Iris pigment epithelial cell (primary cell): ENCODE measurements at places on chromosomes 2 and 18.

- peak; percentile 23 for DNase-seq
Measured at GRCh38 chr2:200509235-200509611, 645 bp downstream of the KCTD18 start.

DNA sequence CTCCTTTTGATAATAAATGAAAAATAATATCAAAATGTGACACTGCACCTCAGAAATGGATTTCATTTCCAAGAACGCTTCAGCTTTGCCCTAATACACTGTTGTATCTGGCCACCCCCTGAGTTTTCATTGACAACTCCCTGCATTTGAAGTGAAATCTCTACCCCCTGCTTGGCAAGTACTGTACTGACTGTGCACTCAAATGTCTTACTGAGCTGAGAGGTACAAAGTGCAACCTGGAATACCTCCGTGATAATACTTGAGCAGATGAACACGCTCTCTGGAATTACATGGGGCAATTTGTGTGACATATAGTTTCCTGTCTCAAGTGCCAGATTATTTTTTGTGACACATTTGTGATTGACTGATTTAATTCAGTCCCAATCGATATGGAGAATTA lies 231.1 kb downstream of the LRP1B start:
- DNase-seq: no peak

DNA sequence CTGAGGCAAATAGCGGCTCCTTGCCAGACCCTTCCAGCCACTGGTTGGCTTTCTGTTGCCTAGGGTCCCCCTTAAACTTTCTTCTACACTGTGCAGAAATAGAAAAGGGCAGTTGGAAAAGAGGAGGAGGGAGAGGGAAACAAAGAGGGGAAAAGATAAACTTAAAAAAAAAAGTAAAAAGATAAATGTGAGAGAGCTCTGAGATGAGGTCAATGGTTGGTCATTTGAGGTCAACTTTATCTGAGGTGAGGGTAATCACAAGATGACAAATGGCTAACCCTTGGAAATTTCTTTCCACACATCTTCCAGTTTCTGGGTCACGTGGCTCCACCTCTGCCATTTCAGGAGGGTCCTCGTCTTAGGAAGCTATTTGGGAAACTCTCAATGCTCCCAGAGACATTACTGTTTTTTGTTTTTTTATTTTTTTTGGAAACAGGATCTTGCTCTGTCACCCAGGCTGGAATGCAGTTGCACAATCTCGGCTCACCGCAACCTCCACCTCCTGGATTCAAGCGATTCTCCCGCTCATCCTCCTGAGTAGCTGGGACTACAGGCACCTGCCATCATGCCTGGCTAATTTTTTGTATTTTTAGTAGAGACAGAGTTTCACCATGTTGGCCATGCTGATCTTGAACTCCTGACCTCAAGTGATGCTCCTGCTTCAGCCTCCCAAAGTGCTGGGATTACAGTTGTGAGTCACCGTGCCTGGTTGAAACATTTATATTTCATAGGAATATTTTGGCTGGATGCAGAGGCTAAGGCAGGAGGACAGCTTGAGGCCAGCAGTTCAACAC lies 199.9 kb downstream of the TGIF1 start:
- DNase-seq: peak; percentile 67

- no peak for DNase-seq
Measured at GRCh38 chr18:23569299-23570063, 16.8 kb downstream of the NPC1 start.

GRCh38 chr18:3037423-3037915 lies 24.5 kb upstream of the LPIN2 start:
- peak; percentile 90 for DNase-seq

- peak; percentile 58 for DNase-seq
Measured at GRCh38 chr2:3789256-3789655, 85.9 kb downstream of the DCDC2C start.

DNA sequence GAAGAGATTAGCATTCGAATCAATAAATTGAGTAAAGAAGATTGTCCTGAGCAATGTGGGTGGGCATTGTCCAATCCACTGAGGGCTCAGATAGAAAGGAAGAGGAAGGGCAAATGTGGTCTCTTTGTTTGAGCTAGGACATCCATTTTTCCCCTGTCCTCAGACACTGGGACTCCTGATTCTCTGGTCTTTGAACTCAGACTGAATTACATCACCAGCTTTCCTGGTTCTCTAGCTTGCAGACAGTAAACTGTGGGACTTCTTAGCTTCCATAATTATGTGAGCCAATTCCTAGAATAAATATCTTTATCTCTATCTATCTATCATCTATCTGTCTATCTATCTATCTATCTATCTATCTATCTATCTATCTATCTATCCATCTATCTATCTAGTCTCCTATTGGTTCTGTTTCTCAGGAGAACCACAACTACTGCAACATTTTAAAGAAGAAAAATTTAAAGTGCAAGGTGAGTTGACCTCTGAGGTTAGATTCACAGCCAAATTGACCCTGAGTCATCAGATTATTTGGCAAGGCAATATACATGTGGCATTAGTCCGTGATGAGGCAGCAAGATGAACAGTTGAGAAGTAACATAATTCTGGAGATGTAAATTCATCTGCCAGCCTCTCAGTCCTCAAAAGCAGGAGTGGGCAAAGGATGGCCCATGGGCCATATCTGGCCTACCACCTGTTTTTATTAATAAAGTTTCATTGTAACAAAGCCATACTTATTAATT lies 191.4 kb downstream of the PDE11A start:
- no peak for DNase-seq

DNA sequence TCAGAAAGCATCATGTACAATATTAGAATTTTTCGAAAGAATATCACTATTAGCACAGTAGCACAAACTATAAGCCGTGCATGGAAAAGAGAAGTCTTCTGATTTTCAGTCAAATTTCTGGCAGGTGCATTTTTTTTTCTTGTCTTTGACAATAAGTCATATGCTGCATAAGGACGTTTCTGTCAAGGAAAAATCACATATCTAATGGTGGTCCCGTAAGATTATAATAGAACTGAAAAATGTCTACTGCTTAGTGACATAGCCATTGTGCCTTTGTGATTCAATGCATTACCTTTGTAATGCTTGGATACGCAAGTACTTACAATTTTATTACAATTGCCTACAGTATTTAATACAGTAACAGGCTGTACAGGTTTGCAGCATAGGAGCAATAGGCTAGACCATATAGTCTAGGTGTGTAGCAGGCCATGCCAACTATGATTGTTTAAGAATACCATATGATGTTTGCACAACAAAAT lies 329.3 kb downstream of the LRRTM4 start:
- no peak for DNase-seq

DNA sequence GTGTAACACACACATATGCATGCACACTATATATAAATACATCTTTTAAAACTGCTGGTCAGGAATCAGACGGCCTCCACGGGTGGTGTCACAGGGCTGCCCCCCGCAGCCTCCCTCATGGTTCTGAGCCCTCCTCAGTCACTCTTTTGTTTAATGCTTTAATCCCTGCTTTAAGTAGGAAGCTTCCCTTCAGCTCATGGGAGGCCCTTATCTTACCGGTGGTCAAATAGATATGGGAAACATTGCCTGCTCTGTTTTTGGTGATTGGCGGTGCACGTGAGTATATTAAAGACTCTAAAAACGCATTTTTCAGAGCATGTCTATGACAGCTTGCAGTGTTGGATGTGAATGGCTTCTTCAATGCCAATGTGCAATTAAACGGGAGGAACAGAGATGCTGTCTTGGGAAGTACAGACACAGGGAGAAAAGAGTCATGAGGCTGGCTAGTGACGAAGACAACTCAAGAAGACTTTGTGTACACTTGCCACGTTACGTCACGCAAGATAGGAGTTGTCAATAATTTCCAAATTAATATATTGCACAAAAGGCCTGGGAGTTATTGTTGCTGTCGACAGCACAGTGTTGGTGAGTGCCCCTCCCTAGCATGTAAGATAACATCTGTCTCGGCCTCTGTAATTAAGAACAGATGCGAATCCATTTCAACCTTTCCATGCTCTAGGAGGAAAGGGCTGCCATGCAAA lies 23.3 kb downstream of the GNLY start:
- DNase-seq: peak; percentile 30

GRCh38 chr18:47606526-47606925 lies 323.9 kb downstream of the SMAD2 start:
- no peak for DNase-seq

DNA sequence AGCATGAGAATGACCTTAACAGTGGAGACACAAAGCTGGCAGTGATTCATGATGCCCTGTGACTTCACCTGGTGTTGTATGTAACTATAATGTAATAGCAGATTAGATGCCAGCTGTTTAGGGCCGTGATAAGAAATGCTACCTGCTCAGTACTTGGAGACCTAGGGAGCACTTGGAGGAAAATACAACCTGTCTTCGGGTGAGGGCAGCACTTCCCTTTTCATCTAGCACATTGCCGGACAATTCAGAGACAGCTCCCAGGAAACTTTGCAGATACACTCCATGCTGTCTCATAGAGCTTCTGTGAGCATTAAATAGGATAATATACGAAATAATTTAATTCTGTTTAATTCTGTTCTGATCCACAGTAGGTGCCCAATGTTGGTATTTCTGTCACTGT lies 668.5 kb downstream of the TSN start:
- DNase-seq: no peak

DNA sequence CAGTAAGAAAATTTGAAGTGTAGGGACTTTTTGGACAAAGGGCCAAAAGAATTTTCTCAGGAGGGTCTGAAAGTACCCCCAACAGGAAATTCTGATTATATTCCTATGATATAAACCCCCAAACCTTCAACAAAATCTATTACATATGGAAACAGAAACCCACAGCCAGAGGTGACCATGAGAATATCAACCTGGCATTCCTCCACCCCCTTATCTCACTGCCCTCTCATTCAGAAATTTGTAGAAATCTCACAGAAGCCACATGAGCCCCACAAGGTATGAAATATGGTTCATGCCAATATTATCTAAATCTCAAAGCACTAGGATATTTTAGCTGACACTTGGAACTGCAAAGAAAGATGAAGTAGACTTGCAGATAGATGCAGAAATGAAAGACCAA lies 31.0 kb upstream of the RBBP8 start:
- no peak for DNase-seq

- no peak for DNase-seq
Measured at GRCh38 chr2:223538920-223539440, 63.2 kb downstream of the SCG2 start.

DNA sequence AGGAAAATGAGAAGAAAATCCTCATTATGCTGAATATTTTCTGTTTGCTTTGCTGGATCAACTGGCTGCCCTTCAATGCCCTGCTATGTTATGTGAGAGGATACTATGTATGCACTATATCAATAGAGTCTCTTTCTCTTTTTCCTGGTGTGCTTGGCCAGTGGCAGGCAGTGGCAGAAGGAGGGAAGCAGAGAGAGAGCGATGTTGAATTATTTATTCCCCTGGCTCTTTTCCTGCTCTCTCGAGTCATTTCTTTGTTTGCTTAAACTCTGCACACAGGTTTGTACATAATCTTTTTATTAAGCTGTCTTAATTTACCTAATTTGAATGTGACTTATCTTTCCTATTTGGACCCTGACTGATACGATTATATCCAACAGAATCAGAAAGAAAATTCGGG lies 1727.3 kb downstream of the SUCLG1 start:
- DNase-seq: no peak

- peak; percentile 34 for DNase-seq
Measured at GRCh38 chr2:107364361-107364950, 462.2 kb upstream of the RGPD4 start.

DNA sequence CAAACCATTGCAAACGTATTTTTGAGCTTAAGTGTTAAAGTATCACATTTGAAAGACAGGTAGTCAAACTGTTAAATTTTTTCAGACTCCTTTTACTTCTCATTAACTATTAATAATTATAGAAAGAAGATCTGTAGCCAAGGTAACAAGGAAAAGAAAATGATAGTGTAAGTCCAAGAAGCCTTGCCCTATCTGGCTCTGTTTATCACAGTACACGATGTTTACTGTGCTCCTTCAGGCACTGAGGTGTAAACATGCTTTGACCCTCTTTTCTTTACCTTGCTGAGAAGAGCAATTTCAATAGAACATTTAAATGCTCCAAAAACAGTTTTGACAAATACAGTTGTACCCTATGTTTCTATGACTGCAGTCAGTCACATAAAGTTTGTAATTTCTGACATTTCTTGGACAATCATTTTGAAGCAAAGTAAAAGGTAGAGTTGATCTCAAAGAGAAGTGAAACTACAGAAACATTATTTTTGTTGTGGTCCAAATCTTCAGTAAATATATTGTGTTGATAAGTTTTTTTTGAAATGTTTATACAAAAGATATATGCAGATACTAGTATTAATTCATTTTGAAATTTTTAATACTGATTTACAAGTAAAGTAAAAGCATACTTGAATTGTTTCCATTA lies 152.6 kb upstream of the KYNU start:
- DNase-seq: no peak

DNA sequence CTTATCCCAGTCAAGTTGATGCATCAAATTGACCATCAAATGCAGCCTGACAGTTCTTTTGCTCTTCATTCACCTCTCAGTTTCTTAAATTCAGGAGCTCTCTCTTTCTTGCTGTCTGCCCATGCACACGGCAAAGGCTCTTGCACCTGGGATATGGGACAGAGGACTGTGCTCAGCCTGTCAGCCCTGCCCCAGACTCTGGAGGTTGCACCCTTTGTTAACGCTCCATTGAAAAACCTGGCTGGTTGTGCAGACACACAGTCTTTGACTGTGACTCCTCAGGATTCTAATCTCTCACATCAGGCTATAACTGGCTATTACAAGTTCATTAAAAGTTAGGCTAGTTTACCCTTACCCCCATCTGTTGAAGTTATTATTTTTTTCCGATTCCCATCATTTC lies 1032.5 kb downstream of the SOCS6 start:
- no peak for DNase-seq

- no peak for DNase-seq
Measured at GRCh38 chr2:238099714-238100048, 459 bp upstream of the ESPNL start.

- no peak for DNase-seq
Measured at GRCh38 chr2:179253226-179253625, 11.4 kb downstream of the SESTD1 start.

- DNase-seq: no peak
Measured at GRCh38 chr18:75140296-75140695, 68.6 kb downstream of the PTGR3 start.

DNA sequence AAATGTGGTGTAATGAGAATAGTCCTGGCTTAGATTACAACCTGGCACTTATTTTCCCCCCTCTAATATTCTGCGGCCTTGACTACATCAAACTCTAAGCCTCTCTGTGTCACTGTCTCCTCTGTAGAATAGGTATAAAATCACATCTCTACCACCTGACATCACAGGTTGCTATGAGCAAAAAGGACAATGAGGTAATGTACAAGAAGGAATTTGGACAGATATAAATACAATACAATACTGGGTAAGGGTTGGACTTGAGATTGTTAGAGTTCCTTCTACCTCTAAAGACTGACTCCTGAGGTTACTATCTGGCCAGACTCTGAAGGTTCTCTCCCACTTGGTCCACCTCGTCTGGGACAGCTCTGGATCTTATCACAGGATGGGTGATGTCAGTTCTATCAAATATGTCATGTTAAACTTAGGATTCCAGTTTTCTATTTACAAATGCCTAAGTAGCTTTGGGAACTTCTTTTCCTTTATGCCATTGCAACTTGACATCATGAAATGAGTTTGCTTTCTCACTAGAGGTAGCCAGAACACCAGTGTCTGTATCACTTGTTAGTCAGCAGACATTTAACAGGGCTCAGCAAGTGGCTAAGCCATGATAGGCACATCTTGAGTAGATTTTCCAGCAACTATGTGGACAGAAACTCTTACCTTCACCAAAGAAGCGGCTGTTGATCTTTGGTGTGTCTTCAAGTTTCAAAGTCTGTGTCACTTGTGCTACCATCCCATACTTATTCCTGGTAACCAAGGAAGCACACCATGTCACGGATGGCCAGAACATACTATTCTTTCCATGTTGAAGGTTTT lies 9.5 kb downstream of the APOB start:
- DNase-seq: no peak

- DNase-seq: peak; percentile 66
Measured at GRCh38 chr2:6793371-6793770, 72.3 kb downstream of the CMPK2 start.
